ENCODE measurements at places on chromosomes 16 and 17.
A peak's percentile ranks its signal among the peaks of the same experiment; 100 is the strongest.

DNA sequence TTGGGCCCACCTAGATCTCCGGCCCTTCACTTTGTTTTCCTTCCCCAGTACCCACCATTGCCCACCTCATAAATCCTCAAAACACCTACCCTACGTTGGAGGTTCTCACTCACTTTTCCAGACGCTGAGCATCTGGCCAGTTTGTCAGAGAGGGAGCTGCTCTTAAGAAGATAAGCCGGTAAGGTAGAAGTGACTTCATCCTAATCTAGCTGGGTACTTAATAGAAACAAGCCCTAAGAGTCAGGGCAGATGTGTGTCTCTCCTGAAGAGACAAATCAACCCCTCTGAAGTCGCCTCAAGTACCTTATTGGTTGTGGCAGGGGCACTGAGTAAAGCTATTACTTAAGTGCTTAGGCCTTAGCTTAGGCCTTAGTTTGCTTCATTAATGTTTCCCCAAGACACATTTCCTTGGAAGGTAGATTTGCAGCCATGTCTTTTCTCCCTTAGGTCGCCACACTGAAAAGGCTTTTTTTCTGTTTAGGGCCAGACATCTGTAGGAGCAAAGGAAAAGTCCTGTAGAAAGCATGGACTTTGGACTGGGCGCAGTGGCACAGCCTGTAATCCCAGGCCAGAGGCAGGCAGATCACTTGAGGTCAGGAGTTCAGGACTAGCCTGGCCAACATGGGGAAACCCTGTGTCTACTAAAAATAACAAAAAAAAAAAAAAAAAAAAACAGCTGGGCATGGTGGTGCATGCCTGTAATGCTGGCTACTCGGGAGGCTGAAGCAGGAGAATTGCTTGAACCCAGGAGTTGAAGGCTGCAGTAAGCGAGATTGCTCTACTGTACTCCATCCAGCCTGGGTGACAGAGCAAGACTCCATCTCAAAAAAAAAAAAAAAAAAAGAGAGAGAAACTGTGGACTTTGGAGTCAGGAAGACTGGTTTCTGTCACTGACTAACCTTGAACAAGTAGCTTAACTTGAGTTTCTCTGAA lies 1.0 kb downstream of the TACO1 start:
- DNase-seq, result no peak

DNA sequence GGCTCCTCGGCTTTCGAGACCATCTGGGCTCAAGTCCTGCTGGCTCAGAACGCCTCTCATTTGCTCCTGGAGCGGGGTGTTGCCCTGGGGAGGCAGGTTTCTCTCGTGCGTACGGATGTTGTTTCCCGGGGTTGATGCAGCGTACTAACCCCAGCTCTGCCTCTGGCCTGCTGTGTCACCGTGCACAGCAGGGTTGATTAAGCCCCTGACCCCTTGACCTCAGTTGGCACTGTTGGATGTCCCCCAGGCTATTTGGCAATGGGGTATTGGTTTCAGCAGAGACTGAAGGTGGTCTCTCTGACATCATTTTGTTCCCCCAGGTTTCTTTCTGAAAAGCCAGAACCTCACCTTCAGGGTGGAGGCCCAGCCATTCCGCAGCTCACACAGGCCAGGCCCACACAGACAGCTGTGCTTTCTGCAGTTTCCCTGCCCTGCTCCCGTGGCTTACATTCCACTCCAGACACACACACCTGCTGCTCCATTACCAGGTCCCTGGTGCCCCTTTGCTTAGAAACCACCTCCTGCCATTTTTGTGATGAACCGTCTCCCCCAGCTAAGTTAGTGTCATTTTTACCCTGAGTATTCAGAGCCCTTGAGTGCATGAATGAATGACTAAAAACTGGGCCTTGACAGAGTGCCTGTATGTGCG lies 233.5 kb downstream of the CCDC182 start:
- DNase-seq, result no peak

DNA sequence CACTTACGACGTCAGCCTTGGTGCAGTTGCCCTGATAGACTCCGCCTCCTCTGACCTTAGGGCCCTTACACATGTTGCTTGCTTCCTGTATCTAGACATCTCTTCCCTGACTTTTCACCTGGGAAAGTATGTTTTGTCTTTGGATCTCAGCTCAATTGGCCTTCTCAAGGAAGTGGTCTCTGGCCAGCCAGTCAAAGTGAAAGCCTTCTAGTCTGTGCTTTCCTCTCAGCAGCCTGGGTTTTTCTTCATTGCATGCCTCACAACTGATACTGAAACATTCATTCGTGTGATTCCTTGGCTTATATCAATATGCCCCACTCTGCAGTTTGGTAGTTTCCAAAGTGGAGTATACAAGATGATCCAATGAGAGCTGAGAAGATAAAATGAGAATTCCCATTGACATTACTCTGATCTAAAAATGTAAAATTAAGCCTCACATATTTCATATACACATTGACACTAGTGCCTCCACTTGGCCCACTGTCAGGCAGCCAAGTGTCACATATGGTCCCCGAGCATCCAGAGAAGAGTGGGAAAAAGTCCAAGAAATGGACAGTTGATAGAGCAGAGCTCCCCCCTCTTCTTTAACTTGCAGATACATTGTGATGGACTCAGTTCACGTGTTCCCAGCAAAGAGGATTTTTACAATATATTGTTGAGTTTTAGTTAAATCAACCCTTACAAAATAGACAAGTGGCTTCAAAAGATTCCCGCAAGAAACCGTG lies 371.2 kb upstream of the ASIC2 start:
- no peak for DNase-seq

DNA sequence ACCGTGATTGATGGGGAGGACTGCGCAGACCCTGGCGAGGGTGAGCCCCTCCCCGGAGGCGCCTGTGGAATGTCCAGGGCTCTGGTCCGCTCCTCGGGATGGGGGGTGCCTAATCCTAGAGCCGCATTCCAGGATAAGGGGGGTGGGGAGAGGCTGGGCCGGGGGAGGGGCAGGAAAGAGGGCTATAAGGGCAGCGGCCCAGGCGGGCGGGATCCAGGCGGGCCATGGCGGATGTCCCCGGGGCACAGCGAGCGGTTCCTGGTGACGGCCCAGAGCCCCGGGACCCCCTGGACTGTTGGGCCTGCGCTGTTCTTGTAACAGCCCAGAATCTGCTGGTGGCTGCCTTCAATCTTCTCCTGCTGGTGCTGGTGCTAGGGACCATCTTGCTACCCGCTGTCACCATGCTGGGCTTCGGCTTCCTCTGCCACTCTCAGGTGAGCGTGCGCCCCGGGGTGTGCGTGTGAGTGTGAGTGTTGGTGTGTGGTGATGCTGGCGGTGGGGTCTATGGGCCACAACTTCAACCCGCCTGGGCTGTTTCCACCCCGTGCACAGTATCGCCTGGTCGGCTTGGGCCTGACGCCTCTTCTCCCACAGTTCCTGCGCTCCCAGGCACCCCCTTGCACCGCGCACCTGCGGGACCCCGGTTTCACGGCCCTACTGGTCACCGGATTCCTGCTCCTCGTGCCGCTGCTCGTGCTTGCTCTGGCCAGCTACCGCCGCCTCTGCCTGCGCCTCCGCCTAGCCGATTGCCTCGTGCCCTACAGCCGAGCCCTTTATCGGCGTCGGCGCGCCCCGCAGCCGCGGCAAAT lies at the start of gene TMEM88:
Gene TMEM88 (plus strand): TSS at position 216 of the 809 bp plus-strand sequence. CDS start 9 bp downstream, at position 225.
- no peak for DNase-seq

- no peak for DNase-seq
These were observed 38.0 kb downstream of the PEMT start for GRCh38 chr17:17553217-17554195.

- DNase-seq, result no peak
These were observed 1.2 kb downstream of the FADS6 start for GRCh38 chr17:74892013-74892841.

GRCh38 chr16:14309001-14309886 lies 238.1 kb downstream of the MRTFB start:
- DNase-seq, result peak; percentile 41

- DNase-seq, result peak; percentile 83
These were observed 15.0 kb upstream of the RHOT1 start for GRCh38 chr17:32127158-32127897.

GRCh38 chr17:75819678-75820077 lies 24.5 kb downstream of the UNC13D start:
- no peak for DNase-seq

DNA sequence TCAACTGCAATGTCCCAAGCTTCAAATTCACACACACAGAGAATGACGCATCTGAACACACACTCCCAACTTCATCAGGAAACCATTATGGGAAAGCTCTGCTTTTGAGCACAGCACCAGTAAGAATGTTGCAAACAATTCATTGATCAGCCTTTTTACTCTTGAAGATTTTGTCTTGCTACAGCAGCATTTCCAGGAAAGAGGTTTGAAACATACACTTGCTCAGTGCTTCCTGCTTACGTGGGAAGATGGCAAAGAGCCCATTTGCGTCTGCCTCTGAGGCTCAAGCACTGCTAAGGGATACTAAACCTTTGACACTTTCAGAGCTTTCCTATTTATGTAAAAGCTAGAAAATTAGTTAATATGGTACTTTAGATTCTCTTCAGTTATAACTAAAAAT lies 77.2 kb upstream of the MON1B start:
- DNase-seq, result no peak

GRCh38 chr16:55225972-55226542 lies 97.9 kb upstream of the IRX6 start:
- DNase-seq, result no peak

DNA sequence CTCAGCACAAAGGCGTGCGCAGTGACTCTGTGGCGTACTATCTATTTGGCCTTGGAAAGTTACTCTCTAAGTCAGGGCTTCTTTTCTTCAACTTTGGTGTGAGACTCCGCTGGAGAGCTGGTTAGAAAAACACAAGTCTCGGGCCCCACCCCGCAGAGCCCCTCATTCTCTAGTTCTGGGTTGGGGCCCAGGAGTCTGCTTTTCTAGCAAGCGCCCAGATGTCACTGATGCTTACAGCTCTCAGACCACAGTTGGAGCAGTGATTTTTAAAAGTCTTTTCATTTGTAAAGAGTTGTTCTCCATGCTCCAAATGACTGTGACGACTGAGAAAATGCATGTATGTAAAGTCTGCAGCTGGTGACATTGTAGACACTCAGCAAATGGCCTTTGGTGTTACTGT lies 582.3 kb downstream of the WWOX start:
- DNase-seq, result no peak

DNA sequence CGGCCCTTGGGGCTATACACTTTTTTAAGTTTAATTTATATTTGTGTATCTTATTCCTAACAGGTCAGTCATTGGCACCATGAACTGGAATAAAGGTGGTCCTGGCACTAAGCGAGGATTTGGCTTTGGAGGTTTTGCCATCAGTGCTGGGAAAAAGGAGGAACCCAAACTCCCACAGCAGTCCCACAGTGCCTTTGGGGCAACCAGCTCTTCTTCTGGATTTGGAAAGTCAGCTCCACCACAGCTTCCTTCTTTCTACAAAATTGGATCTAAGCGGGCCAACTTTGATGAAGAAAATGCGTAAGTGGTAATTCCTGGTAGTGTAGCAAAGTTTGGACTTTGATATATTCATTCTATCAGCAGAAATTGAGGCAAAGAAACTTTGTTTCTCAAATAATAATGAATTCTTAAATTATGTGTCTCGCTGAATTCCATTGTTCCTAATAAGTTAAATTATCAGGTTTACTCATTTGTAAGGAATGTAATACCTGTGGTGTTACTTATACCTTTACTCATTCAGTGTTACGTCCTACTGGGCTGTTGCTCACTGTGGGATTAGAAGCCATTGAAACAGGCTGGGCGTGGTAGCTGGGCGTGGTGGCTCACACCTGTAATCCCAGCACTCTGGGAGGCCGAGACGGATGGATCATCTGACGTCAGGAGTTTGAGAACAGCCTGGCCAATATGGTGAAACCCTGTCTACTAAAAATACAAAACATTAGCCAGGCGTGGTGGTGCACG lies 13.2 kb downstream of the DDX42 start:
- DNase-seq, result no peak

DNA sequence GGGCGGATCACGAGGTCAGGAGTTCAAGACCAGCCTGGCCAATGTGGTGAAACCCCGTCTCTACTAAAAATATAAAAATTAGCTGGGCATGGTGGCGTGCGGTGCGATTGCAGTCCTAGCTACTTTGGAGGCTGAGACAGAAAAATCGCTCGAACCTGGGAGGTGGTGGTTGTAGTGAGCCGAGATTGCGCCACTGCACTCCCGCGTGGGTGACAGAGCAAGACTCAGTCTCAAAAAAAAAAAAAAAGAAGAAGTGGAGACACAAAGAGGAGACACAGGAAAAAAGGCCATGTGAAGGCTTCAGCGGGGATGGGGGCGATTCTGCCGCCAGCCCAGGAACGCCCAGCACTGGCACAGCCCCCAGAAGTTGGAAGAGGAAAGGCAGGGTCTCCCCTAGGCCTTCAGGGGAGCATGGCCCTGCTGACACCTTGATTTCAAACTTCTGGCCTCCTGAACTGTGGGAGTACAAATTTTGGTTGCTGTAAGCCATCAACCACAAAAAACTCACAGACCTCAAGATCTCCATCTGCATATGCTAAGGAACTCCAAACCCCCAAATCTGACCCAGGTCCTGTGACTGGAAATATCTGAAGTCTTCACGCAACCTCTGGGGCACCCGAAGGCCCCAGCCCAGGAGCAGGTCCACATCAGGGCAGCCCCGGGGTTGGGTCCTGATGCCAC lies 7.0 kb downstream of the SGSH start:
- DNase-seq, result no peak

DNA sequence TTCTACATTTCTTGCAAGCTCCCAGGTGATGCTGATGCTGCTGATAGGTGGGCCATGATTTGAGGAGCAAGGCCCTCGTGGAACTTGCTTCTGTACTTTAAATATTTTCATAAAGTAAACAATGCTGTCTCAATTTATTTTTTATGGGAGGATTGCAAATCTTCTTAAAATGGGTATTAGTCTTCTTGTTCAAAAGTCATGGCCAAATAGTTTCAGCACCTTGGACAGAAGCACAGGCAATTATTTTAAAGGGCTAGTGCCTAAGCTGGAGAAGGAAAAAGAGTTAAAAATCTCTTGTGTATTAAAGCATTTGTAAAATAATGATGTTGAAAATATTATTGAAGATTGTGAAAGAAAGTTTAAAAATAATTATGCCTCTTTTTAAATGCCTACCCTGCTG lies 50.5 kb downstream of the GPR139 start:
- no peak for DNase-seq

- DNase-seq, result no peak
These were observed 28.8 kb upstream of the GINS2 start for GRCh38 chr16:85717393-85718152.

GRCh38 chr17:13031718-13032350 lies 14.0 kb upstream of the ELAC2 start:
- DNase-seq, result peak; percentile 44

DNA sequence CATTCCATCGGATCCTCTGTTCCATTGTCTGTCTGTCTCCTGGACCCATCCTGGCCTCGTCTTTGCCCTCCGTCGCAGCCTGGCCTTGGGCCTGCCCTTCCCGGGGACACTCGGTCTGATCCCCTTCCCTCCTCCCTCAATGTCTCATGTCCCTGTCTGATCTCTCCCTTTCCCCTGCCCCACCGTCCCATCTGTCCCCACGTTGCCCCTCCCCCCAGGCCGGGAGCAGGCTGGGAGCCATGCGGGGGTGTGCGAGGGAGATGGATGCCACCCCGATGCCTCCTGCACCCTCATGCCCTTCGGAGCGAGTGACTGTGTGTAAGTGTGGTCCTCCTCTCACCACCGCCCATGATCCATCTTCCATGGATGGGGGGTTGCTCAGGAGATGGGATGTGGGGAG lies 5.3 kb upstream of the ATP2A1 start:
- no peak for DNase-seq

GRCh38 chr17:50920041-50920410 lies 53.9 kb upstream of the TOB1 start:
- no peak for DNase-seq

- no peak for DNase-seq
These were observed 15.4 kb upstream of the HELZ start for GRCh38 chr17:67260170-67260987.
